ENCODE measurements at places on chromosomes 5 and 9.

DNA sequence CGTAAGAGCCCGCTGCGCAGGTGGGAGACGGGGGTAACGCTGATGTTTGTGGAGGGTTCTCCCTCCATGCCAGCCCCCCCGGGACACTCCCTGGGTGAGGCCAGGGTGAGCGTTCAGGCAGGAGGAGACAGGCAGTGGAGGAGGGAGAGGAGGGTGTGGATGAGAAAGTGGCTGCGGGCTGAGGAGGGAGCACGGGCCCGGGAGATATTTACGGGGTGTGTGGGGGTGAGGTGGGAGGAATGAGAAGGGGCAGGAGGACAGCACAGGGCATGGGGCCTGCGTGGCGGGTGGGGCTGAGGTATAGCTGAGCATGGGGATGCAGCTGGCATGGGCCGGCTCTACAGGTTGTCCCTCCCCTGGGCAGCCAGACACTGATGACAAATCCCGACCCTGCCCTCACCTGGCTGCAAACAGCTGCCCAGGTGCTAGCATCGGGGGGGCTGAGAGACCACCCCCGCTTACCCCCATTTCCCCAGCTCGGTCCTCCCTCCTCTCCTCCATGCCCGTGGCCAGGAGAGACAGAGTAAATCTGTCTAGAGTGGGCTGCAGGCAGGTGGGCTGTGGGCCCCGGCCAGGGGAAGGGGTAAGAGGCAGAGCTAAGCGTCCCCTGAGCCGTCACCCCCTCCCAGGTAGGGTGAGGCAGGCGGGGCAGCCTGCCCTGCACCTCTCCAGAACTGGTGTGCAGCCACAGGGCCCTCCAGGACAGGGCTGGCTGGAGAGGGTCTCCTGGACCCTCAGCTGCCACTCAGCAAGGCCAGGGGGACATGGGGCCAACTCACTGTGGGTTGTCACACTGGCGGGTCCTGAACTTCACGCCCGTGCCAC, 79.2 kb downstream of the ZNF354C start:
- no peak for DNase-seq

GRCh38 chr5:149324641-149325040, 20.7 kb upstream of the GRPEL2 start:
- no peak for DNase-seq

DNA sequence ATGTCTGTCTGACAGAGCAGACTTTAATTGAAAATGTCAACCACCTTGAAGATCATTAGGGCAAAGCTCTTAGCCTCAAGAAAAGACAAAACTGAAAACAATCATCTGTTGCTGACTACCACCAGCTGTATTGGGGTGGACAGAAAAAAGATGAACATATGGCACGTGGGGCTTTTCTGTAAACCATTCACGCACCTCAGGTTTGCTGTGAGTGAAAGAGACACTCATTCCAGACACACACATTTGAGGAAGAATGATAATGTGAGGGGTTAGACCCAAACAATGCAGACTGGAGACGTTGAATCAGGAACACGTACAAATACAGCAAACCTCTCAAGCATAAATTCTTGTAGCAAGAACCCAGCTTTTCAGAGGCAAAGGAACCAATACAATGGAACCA, 158.7 kb downstream of the EBF1 start:
- DNase-seq: no peak

GRCh38 chr5:52864884-52865283, 77.2 kb downstream of the ITGA1 start:
- DNase-seq: no peak

GRCh38 chr5:54872810-54873209, 112.6 kb downstream of the ESM1 start:
- DNase-seq: no peak

- DNase-seq: no peak
Observed at GRCh38 chr5:78505860-78506259, 142.7 kb downstream of the LHFPL2 start.

DNA sequence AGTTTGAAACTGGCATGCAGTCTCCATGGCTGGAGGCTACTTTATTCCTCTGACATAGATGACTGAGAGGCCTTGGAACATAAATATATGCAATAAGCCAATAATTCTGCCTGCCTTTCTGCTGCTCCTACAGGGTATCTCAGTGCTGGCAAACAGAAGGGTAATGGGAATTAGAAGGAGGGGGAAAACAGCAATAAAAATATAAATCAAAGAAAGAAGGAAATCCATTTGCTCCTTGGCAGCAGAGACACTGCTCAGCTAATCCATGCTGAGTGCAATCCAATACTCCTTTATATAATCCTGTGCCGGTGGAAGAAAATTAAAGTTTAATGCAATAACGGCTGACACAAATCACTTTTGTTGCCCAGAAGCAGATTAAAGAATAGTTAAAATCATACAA, 478.9 kb downstream of the SPATA31D1 start:
- DNase-seq: no peak
